ENCODE measurements at places on chromosomes 11 and 22.

GRCh38 chr22:36729321-36729720 is 25.8 kb upstream of the CACNG2 start:
- DNase-seq, result no peak

- no peak for DNase-seq
Observed at GRCh38 chr11:9600644-9601036, 27.2 kb downstream of the WEE1 start.

DNA sequence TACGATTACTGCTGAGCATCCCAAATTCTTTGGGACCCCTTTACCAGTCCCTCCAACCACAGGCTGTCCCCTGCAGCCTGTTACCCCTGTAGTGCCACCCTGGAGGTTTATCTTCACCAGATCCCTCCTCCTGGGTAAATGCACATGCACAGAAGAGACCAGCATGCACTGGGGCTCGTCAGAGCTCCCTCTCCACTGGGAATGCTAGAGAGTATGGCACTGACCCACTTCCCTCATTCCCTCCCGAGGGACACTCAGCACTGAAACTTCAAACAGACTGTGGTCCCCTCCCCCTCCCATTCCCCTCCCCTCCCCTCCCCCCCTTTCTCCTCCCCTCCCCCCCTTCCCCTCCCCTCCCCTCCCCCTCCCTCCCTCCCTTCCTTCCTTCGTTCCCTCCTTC is 49.1 kb downstream of the C11orf91 start:
- DNase-seq, result no peak

DNA sequence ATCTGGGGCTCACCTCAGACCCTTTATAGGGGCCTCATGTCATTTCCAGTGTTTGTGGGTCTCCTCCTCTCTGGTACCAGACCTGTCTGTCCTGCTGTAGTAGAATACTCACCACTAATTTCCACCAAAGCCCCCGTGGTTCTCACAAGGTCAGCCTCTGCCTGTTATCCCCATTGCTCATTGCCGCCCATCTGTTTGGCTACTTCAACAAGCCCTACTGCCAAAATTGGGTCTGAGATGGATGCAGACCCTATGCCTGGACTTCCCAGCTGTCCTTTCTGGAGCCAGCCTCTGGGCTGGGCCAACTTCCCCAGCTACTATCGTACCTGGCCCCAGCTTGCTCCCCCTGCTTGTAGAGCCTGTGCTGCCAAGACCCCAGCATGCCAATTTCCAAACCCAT is 152.1 kb upstream of the ISX start:
- DNase-seq, result no peak

DNA sequence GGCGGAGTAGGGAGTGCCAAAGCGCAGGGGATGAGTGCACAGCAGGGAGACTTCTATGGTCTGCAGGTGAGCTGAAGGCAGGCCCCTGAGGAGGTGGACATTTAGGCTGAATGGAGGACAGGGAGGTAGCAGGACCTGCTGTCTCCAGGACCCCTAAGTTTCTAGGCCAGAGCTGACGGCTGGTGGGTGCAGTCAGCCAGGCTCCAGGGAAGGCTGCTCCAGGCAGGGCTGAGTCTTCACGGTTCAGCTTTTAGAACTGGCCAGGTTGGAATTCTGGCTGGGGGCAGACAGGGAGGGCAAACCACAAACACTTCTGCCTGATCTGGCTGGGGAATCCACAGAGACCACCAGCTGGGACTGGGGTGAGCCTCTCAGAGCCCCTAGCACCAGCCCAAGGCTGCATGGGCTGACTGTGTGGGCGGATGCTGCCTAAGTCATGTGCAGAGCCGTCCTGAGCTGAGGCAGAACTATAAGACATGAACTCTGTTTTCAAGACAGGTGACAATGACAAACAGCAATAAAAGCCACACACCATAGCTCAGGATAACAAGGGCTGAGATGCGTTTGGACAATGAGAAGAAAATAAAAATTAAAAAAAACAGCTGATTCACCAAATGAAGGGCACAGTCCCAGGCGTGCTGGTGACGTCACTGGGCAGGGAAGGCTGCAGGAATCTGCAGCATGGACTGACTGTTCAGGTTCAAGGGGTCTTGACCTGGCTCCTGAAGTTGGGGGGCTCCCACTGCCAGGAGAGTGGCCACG is 10.4 kb upstream of the MALAT1 start:
- no peak for DNase-seq

DNA sequence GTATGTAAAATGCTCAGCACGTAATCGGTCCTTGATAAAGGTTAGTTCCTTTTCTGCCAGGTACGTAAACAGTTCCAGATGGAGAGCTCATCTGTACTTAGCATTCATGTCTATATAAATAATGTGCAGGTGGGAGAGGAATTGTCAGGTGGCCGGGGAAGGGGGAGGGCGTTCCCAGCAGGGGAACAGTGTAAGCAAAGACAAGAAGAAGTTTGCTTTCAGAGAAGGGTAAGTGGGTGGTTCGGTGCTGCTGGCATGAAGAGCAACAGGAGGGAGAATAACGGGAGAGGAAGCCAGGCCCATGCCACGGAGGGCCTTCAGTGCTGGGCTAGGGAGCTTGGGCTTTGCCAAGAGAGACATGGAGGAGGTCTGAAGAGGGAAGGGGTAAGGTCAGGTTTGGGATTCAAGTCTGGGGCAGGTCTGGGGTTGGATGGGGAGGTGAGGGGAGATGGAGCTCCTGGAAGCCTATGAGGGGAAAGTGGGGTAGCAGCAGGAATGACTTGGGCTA is 11.4 kb upstream of the WNT11 start:
- no peak for DNase-seq

GRCh38 chr11:86160541-86161149 is 83.9 kb upstream of the EED start:
- no peak for DNase-seq

DNA sequence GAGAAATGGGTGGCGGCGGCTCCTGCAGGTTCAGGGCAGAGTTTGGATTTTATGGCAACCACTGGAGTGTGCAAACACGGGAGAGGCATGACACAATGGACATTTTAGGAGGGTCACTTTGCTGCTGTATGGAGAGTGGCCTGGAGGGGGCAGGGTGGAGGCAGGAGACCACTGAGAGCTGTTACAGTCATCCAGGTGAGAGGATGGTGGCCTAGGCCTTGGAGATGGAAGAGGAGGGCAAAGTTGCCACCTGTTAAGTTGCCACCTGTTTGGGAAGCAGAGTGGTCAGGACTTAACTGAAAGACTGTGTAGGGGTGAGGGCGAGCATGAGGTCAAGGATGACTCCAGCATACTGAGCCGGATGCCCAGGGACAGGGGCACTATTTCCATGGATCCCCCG is 2.3 kb upstream of the RAD9A start:
- DNase-seq, result peak; percentile 54

DNA sequence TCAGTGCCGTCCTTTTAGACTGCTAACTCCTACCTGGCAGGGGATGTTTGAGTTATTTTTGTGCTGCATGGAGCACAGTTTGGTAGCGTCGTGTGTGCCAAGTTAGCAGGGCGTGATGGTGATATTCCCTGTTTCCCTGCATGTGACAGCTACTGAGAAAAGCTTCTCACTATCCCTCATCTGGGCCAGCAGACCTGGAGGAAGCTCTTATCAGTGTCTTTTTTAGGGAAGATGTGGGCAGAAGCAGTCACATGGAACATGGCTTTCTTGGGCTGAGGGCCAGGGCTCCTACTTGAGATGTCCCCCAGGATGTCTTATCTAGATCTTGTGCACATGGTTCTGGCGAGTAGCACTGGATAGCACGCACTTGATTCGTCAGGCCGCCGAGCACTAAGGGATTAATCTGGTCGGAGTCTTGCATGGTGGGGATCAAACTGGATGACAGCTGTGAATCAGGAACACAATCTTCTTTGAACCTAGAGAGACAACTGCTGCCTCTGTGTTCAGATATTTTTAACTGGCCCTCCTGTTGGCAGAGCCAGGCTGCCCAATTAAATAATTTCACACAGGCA is 33.8 kb downstream of the TECTA start:
- DNase-seq, result no peak

DNA sequence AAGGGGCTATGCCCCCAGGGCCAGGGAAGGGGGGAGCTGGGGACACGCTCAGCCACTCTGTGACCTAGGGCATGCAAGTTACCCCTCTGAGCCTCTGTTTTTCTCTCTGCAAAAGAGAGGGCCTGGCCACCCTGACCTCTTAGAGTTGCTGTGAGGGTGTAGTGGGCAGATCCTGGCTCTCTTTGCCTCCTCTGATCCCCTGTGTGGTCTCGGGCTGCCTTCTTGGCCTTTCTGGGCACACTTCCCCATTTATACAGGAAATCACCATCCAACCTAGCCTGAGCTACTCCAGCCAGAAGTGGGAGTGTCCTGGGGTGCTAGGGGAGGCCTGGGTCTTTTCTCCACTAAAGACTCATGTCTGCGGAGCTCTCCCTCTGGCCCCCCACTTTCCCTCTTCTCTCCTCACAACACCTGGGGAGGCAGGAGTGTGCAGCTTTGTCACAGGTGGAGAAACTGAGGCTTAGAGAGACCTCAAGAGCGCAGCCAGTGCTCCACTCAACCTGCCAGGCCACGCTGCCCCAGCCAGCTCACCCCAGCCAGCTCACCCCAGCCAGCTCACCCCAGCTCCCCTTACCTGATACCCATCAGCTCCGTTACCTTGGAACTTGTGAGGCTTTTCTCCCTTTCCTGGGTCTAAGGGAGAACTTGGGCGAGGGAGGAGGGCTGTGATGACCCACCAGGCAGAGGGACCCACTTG is 1.4 kb downstream of the AIFM3 start:
- DNase-seq, result peak; percentile 42

GRCh38 chr11:84922836-84923235 is 704.3 kb downstream of the DLG2 start:
- no peak for DNase-seq

DNA sequence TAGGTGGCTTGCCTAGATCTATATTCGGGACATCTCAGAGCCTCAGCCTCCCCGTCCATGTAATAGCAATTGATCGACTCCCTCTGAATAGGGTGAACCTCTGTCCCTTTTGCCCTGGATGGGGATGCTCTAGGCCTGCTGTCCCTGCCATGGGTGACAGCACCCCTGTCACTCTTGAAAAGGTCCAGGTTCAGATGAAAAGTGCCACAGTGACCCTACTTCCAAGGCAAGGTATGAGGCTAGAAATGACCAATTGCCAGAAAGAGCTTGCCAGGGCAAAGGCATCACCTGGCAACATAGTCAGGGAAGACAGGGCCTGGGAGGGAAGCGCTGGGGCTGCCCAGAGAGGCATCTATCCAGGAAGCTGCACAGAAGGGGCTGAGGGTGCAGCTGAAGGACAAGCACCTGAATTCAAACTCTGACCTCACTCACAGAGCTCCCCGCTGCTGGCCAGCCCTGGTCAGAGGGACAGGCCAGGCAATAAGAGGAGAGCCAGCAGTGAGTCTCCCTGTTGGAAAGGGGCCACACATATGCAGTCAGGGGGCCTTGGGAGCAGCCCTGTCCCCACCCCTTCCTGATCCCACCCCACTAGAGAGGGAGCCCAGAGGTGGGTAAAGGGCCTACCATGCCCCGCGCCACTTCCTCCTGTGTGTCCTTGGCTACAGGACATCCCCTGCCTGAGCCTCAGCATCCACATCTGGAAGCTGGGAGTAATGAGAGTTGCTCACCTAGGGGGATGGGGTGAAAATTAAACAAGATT is 9.0 kb upstream of the APOBEC3A start:
- no peak for DNase-seq

DNA sequence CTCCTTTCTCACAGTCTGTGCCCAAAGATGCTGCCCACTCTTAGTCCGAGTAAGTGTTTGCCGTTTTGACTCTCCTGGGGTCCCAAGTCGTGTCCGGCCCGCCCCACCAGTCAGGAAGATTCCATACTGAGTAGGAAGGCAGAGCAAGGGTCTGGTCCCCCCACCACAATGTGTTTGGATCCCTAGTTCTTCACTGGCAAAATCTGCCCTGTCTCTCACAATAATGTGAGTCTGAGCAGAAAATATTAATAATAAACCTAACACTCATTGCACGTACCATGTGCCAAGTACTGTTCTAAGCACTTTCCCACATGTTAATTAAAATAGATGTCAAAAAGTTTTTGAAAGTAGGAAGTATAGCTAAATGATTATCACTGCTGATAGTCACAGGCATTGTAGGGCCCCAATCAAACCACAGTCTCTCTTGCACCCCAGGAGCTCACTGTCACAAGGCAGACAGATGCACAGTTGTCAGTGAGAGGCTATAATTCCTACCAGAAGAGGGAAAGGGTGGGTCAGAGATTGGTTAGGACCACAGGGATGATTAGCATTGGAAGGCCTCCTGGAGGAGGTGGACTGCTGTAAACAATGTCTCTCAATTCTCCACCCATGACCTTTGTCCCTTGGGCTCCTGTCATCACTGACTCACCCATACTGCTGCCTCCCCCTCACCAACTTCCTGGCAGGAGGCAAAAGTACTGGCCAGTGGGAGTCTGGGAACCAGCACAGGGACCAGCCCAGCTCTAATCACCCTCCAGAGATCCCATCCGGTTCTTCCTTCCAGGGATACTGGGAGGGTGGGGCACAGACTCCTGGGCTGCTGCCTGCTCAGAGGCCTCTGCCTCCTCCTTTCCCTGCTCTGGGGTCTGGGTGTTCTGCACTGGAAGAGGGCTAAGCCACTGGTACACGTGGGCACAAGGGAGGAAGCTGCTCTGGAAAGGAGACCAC is 1.0 kb upstream of the POLD4 start:
- DNase-seq, result peak; percentile 26

GRCh38 chr11:121626980-121627379 is 174.2 kb upstream of the SORL1-AS1 start:
- no peak for DNase-seq

- DNase-seq, result no peak
Observed at GRCh38 chr11:134235399-134235798, 10.9 kb downstream of the VPS26B start.

- peak; percentile 52 for DNase-seq
Observed at GRCh38 chr22:30890686-30891442, 77.7 kb downstream of the MORC2 start.

DNA sequence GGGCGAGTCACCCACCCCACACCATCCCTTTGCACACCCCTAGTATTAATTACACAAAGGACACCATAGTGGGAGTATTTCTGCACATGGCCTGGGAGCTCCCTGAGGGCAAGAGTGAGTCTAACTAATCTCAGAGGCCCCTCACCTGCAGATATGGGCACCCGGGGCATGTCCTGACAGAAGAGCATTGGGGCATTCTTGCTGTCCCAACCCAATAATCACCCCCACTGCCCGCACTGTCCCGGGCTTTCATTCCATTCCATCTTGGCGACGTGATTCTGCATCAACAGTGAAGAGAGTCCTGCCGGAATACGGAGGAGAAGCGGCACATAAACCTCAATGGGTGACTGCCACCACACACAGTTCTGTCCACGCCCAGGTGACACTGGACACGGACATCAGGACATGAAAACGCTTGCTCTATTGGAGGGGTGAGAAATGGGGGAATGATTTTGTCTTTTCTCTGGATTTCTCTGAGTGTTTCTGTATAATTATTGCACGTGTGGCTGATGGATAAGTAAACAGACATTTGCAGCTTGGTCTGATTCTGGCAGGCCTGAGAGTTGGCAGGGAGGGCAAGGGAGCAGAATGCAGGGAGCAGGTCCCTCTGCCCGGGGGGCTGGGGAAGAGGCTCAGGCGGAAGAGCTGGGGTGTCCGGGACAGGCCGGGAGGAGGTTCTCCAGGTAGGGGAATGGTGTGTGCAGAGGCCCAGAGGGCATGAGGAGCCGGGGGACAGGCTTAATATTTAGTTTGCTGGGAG is 38.2 kb downstream of the SCUBE1 start:
- no peak for DNase-seq

- DNase-seq, result no peak
Observed at GRCh38 chr11:111627591-111627990, 25.3 kb downstream of the SIK2 start.

- DNase-seq, result peak; percentile 29
Observed at GRCh38 chr11:36744375-36745168, 146.5 kb upstream of the RAG2 start.

GRCh38 chr11:16784097-16784496 is 45.6 kb downstream of the C11orf58 start:
- no peak for DNase-seq

Measured in germinal center (tissue), 1 donor.